ENCODE measurements at places on chromosomes 1 and 21.

GRCh38 chr1:173666646-173667045 lies 3.0 kb downstream of the ANKRD45 start:
- DNase-seq = peak; percentile 30

GRCh38 chr1:172421974-172422604 lies 1.6 kb downstream of the C1orf105 start:
- DNase-seq = no peak

DNA sequence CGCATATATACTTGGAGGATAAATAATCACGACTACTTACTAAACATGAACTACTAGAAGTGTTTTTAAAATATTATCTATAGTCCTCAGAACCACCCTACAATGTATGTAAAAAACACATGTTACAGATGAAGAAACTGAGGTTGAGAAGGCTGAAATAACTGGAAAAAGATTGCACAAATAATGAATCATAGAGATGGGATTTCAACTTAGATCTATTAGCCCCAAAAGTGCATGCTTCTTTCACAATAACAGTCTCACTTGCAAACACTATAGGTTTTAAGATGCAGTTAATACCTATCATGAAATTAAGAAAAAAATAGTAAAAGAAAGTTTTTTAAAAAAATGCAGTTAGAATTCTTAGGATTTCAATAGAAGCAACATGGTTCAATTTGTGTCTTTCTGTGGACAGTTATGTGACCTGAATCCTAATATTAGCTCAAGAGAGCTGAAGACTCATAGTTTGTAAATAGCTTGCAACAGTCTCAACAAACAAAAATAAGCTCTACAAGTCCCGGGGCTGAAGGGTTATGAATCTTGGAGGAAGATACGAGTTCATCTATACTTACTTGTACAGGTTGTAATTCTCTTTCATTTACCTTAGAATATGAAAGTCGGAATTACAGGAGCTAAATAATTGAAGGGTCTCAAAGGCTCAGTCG lies 58.6 kb upstream of the NTPCR start:
- DNase-seq = peak; percentile 60

- no peak for DNase-seq
These were observed 23.2 kb upstream of the LRP8 start for GRCh38 chr1:53350853-53351767.

Data from MCF 10A (cell line).